ENCODE measurements at places on chromosomes 13 and 19. TPM values are rescaled to one million over a fixed set of nuclear protein-coding genes. Genes with fewer than 3 reads are reported as not detected.

- no peak for DNase-seq
Observed at GRCh38 chr19:50458396-50459066, 17.8 kb upstream of the EMC10 start.

DNA sequence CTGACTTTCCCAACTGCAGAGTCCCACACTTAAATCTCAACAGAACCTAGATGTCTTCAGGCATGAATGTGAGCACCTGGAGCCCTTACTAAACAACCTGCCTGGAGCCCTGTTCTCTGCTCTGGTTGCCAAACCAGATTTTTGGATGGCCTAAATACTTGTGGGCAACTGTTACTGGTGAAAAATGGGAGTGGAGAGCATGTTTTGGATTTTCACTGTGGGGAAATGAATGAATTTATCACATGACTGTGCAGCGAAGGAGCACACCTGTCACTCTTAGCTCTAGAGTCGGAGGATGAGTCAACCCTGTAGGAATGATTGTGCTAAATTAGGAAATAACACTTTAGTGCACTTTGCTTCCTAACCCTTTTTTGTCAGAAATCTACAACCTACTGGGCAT is 30.3 kb downstream of the SHISA2 start:
- DNase-seq: no peak

DNA sequence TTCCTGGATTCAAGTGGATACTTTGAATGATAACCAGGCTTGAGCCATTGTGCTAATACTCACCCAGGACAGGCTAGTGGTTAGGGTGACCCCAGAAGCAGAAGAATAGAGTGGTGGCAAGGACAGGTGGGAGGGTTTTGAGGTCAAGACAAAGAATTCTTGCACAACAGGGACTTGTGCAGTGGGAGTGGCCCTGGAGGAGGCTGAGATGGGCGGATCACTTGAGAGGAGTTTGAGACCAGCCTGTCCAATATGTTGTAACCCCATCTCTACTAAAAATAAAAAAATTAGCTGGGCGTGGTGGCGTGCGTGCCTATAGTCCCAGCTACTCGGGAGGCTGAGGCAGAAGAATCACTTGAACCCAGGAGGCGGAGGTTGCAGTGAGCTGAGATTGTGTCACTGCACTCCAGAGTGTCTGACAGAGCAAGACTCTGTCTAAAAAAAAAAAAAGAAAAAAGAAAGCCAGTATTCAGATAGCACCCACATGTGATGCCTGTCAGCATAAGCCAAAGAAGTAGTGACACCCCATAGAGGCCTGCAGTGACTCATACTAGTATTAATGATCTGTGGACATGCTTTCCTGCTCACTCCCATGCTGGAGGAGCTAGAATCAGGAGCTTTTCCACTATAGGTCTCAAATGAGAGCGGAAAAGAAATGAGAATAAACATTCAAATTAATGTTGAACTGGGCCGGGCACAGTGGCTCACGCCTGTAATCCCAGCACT is 78.7 kb downstream of the RNF17 start:
- no peak for DNase-seq

- DNase-seq: peak; percentile 60
Observed at GRCh38 chr19:33306853-33307792, 4.8 kb upstream of the CEBPA start.

DNA sequence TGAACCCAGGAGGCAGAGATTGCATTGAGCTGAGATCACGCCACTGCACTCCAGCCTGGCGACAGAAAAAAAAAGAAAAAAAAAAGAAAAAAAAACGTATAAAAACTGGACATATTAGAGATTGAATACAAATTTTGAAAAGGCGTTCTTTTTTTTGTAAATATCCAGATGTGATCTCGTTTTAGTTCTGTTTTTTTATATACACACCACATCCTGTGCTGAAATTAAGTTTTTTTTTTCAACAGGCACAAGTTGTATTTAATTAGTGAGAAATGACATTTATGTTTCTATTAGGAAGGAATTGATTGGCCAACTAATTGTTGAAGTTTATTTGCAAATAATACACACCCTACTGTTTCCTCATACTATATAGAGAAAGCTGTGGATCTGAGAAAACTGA is 3.6 kb downstream of the CDADC1 start:
- no peak for DNase-seq

DNA sequence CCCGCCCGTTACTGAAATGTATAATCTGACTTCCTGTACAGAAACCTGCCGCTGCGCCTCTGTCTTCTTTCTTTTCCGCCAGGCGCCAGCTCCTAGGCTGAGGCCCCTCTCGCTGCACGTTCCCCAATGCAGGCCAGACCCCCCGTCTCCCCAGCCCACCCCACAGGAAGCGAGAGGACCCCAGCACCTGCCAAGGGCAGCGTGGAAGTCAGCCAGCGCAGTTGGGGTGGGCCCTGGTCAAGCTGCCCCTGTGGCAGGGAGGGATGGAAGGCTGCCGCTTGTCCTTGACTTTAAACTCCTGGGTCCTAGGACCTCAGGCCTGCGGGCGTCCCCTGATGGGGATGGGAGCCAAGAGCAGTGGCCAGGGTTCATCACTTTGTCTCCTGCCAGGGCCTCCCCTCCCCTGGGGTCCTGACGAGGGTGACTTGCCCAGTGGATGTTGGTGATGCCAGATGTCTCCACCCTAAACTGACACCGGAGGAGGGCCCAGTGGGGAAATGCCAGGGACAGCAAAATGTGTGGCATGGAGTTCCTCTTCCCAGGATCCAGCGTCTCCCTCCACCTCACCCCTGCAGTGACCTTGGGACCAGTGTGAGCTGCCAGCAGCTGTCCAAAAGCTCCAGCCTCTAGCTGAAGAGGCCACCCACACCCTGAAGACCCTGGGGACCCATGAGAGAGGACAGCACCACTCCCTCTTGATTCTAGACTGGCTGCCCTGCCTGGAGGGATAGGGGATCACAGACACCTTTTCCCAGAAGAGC is 8.5 kb upstream of the MARCHF2 start:
- DNase-seq: no peak

GRCh38 chr13:112062072-112062567 is 4.8 kb upstream of the SOX1 start:
- DNase-seq: no peak

The PSPN gene
- total RNA-seq: 0.66 TPM

The SYNGR4 gene
- total RNA-seq: not detected

The SHD gene
- total RNA-seq: not detected

The ZNF540 gene
- total RNA-seq: 6.6 TPM

All from breast epithelium (tissue), 4 donors.